ENCODE measurements at places on chromosomes 6 and 20. TPM values are rescaled to one million over a fixed set of nuclear protein-coding genes. Genes with fewer than 3 reads are reported as not detected.

DNA sequence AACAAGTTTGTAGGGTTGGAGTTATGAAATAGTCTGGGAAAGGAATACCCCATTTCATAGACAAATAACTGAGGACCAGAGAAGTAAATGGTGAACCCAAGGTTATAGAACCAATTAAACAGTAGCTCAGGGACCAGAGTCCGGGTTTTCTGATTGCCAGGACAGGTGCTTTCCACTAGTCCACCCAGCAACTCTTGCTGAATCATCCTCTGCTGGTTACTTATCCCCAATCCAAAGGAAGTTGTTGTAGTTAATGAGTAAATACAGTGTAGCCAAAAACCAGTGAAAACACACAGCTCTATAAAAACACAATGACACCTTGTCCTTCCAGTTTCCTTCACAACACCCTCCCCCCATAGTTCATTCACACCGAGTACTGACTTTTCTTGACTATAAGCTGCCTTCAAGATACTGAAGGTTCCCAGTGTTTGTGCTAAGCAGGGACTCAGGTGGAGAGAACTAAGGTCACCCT, 766 bp upstream of the TINAG start:
- no peak for DNase-seq

The NKAIN4 gene
- not detected for total RNA-seq

The CARMIL1 gene
- 9.4 TPM for total RNA-seq

- no peak for DNase-seq
Measured at GRCh38 chr6:109445382-109445781, 4.9 kb downstream of the SMPD2 start.

The ATAT1 gene
- 3.9 TPM for total RNA-seq

- no peak for DNase-seq
Measured at GRCh38 chr6:105226598-105227294, 46.9 kb upstream of the POPDC3 start.

DNA sequence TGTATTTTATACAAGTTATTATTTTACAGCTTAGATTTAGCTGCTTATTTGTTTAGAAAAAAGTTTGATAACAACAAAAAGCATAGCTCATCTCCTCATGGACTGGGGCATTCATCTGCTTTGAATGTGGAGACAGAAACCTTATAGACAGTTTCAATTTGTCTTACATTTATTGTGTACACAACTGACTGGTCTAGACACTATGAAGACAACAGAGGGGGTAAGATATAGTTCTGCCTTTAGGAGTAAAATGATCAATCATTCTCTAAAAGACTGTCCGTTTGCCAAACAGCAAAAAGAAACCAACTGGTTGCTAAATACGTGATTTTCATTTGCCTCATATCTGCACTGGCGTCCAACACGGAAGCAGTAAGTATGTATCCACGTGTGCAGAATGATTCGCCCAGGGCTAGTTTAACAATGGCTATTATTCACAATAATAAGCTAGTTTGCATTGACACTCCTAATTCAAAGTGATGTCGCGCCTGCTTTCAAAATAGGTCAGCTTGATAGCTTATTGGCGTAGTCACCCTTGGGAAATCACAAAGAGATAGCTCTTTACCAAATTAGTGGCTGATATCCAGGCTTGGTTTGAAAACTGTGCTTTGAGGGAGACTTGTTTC, 153.6 kb downstream of the BMP2 start:
- DNase-seq = no peak

GRCh38 chr6:131062241-131063027, 611 bp downstream of the EPB41L2 start:
- peak; percentile 14 for DNase-seq

The KIAA1755 gene
- 1.4 TPM for total RNA-seq

- DNase-seq = no peak
Measured at GRCh38 chr6:69624944-69625343, 171.9 kb downstream of the LMBRD1 start.

The SMOC2 gene
- 5.8 TPM for total RNA-seq

The EDN1 gene
- total RNA-seq = 2.4 TPM

GRCh38 chr6:118558464-118559217, 10.5 kb downstream of the PLN start:
- DNase-seq = no peak

DNA sequence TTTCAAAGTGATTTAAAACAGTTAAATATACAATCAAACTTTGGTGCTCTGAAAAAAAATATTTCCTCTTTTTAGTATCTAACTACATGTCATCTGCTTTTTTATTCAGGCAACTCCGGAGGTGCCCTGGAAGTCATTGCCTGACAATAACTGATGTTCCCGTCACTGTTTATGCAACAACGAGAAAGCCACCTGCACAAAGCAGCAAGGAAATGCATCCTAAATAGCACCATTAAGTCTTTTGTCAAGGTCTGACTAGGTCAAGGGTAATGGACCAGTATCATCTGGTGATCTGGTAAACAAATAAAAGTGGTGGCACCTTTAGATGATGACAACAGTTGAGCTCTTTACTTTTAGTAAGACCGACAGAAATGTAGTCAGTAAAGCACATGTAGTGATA, 13.2 kb downstream of the FAM229B start:
- no peak for DNase-seq

The KIAA0408 gene
- total RNA-seq = 0.14 TPM

The TSPO2 gene
- not detected for total RNA-seq

GRCh38 chr6:154478701-154479060, 31.8 kb downstream of the CNKSR3 start:
- no peak for DNase-seq

- no peak for DNase-seq
Measured at GRCh38 chr20:47708140-47708807, 77.0 kb downstream of the SULF2 start.

DNA sequence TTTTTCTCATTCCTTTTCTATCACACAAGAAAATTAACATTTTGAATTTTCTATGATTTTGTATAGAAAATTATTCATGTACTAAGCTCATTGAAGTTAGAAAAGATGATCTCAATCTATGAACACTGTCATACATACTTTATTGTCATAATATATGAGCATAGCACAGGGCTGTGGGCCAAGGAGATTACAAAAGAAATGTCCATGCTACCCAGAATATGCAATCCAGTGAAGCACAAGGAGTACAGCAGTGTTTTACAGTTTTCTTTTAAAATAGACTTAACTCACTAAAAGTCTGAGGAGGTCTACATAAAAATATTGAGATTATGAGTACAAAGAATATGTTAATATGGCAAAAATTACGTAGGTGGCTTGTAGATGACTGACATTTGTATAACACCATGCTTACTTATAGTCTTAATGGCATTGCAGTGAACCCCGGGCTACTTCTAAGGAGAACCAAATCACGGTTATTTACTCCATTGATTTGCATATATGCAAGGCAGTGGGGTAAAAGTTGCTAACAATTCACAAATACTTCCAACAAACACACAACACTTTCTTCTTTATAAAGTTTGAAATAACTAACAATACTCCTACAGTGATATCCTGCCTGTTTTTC, 257.1 kb downstream of the BCKDHB start:
- no peak for DNase-seq

DNA sequence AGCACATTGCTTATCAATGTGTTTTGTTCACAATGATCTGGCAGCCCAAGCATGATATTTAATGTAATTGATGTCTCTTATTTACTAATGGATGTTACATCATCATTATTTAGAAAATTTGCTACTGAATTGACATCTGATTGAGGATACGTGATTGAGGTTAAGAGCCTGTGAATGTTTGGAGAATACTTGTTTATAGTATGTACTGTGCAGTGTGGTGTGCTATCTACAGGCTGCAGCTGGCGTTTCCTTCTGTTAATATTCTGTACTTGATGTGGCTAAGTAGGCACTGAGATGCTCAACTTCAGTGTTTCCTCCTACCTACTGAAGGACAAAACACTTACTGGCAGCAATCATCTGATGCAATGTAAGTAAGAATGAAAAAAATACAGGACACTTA, 709.6 kb upstream of the FLRT3 start:
- no peak for DNase-seq

GRCh38 chr6:136163260-136163659, 86.9 kb downstream of the MTFR2 start:
- no peak for DNase-seq

- no peak for DNase-seq
Measured at GRCh38 chr6:87251225-87251624, 71.2 kb upstream of the SMIM8 start.

The CRISP3 gene
- total RNA-seq = 16.4 TPM

DNA sequence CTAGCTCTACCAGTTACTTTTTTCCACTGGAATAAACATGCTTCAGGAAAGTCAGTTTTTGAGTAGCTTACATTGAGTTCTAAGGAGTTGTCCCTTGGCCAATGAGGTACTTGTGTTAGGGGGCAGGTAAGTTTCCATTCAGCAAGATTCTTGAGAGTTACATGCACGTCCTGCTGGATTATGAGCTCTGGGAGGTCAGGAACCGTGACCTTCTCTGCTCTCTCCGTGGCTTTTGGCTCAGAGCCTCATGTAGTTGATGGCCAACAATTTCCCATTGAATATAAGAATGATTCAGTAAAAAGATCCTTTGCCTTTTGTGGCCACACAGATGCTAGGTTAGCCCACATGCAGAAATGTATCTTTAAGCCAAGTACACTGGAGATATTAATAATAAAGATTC, 181.8 kb upstream of the RALGAPA2 start:
- no peak for DNase-seq

The GSTA2 gene
- 85.3 TPM for total RNA-seq

The C20orf202 gene
- total RNA-seq = 0.18 TPM

- DNase-seq = no peak
Measured at GRCh38 chr6:16440636-16441212, 202.3 kb downstream of the GMPR start.

The PXDC1 gene
- total RNA-seq = 8.4 TPM

DNA sequence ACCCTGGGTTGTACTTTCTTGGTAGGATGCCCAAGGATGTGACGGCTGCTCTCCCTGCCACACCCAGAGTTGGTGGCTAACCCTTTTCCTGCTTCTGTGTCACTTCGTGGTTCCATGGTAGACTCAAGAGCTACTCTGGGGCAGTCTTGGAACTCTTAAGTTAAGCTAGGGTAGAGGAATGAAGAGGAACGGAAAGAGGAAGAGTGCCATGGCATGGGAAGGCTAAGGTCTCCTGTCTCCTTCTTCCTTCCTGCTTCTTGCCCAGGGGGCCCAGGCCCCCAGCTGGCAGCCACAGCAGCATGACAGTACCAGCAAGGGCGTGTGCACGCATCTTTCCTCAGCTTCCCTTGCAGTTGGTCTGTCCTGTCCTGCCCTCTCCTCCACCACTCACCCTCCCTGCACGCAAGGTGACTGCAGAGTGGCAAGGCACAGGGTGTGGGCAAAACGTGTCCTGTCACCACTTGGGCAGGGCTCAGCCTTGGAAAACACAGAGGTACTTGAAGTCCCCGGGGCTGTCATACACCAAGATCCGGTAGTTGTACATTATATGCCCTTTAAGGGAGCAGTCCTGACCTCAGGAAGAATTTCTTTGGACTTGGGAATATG, 39.8 kb upstream of the TGM3 start:
- DNase-seq = no peak

DNA sequence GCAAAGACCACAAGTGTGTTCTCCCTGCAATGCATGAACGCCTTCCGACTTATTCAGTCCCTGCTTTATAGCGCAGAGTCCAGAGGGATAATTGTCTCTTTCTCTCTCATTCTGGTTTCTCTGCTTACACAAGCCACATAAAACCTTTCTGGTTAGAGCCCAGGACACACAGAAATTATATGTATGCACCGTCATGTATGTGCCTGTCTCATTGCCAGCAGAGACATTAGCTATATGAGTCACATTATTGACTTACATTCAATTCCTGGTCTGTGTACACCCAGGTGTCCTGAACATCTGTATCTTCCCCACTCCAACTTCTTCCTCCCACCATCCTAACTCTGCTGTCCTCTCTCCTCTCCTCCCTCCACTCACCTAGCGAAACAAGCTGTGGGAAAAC, 44.0 kb downstream of the LRFN2 start:
- DNase-seq = no peak

DNA sequence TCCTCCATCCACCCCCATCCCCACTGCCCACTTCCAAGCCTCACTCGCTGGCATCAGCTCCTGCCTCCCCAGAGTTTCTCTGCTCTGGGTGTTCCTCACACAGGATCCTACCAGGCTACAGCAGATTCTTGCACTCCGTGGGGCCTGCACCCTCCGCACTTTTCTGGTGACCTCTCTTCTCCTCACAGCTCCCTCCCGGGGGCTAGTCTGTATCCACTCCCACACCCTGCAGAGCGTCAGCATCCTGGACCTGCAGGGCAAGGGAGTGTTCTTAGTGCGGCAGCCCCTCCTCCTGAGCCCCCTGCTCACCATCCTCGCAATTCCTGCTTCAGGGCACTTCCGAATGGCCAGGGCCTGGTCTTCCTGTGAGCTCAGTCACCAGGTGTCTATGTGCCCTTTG, 224.2 kb downstream of the DLL1 start:
- no peak for DNase-seq

- DNase-seq = no peak
Measured at GRCh38 chr6:43391440-43392031, 22.1 kb upstream of the ZNF318 start.

- DNase-seq = no peak
Measured at GRCh38 chr6:107237992-107238660, 122.8 kb upstream of the BEND3 start.

The MYCT1 gene
- total RNA-seq = 1.8 TPM

The NOX3 gene
- total RNA-seq = not detected

The IL20RA gene
- total RNA-seq = 12.4 TPM

DNA sequence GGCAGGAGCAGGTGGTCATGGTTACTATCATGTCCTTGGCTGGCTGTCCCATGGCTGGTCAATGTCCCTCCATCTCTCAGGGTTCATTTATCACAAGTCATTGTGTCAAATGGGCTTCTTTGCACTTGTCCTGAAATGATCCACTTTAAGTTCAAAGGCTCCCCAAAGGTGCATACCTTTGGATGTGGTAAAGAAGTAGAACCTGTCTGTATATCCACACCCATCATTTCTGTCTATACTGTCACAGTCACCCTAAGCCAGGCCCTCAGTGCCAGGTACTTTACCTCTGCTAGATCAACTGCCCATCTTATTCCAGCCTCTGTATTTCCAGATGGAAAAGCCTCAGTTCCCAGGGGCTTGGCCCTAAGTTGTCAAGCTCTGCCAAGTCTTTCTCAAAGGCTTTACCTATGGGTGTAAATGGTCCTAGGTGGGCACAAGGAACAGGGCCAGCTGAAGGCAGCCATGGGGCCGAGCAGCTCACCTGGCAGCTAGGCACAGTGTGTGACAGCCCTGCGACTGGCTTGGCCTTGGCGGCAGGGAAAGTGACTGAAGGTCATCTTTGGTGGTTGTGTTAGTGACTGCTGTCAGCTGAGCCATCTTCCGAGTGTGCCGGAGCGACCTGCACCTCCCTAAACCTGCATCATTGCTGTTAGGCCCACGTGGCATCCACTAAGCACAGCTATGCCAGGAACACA, 198.4 kb downstream of the SYNDIG1 start:
- DNase-seq = no peak

The SLC22A7 gene
- not detected for total RNA-seq

Data from pancreas (tissue), 10 donors.